Gastrocnemius medialis (tissue), 4 donors: ENCODE measurements at places on chromosomes 6 and 20. TPM values are rescaled to one million over a fixed set of nuclear protein-coding genes. Genes with fewer than 3 reads are reported as not detected.

DNA sequence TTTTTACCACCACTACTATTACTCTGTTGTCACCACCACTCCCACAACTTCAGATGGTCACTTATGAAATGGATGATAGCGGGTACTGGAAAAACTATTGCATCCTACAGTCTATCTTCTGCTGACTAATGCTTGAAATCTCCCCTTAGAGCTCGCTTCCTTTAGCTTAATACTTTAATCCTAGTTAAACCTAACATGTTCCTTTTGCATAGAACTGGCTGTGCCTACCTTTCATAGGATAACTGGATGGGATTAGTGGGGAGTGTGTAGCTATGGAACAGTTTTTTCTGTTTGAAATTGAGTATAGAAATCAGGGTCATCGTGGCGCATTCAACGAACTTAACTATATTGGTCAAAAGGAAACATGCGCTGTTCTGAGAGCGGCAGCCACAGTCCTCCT is 294.7 kb downstream of the FARS2 start:
- no peak for DNase-seq

GRCh38 chr6:134621858-134622257 is 303.9 kb upstream of the SGK1 start:
- peak; percentile 54 for DNase-seq

- no peak for DNase-seq
Measured at GRCh38 chr6:56620229-56620868, 22.3 kb downstream of the DST start.

DNA sequence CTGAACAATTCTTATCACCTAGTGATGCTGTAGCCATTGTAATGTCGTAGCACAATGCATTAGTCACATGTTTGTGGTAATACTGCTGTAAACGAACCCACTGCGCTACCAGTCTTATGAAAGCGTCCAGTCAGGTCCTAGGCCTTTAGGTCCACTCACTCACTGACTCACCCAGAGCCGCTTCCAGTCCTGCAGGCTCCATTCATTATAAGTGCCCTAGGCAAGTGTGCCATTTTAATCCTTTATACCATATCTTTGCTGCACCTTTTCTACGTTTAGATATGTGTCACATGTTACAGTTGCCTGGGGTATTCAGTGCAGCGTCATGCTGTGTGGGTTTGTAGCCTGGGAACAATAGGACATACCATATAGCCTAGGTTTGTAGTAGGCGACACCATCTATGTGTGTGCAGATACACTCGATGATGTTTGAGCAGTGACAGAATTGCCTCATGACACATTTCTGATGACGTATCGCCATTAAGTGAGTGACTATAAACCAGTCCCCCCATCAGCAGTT is 15.4 kb downstream of the IGF2R start:
- no peak for DNase-seq

DNA sequence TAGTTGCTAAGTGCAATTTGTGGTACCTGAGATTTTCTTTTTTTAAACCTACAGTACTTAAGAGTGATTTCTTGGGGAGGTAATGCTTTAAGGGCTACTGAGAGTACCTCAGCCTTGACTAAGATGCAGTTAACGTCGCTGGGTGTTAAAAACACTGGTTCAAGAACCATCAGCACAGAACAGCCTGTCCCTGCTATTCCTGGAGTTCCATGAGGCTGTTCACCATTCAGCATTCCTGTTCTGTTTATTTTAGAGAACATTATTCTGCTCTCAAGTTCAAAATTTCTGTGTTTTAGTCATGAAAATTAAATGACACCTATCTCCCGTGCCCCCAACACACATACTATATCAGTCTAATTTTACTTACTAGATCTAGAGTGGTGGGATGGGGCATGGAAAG is 1.7 kb upstream of the PRELID3B start:
- DNase-seq = no peak

DNA sequence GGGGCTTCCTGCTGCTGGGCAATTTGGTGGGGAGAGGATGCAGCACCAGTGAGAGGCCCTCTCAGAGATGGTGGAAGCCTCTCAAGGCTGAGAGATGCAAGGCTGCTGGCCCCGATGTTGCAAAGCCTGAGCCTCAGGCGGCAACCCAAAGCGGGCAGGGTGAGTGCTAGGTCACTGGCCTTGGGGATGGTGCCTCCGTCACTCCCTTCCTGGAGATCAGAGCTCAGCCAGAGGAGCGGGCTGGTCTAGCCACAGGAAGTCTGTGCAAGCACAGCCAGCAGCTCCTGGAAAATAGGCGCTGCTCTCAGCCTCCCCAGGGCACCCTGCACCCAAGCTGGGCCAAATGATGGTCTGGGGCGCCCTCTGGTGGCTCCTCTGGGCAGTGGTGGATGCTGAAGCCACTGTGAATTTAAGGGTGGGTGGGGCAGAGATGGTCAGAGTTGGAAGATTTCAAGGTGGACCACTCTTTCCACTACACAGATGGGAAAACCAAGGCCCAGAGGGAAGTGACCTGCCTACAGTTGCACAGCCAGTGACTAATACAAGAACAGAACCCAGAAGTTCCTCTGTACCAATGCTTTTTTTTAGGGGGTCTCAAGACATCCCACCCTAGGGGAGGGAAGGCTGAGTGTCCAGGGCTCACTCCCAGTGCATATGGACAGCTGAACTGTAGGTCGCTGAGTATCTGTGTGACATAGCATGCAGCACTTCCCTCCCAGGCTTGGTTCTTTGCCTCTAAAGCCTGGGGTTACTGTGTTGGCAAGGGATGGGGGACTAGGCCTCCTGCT is 20.8 kb downstream of the C20orf203 start:
- DNase-seq = peak; percentile 61

DNA sequence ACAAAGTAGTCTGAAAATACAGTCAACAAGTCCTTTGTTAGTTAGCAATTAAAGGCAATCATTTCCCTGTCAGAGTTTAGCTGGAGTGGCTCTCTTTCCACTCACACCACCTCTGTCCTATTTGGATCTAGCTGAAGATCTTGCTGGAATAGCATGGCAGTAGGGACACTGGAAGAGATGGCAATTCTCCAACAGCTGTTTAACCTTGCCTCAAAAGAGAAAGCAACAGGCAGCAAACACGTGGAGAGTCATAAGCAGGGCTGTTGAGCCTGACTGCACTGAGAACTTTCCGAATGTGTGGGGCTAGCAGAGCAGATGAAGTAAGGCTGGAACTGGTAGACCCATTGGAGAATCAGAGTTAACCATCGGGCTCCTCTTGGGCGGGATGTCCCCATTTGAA is 38.0 kb upstream of the PRSS35 start:
- DNase-seq = peak; percentile 56

- DNase-seq = no peak
Measured at GRCh38 chr6:79307321-79308036, 73.0 kb upstream of the HMGN3 start.

DNA sequence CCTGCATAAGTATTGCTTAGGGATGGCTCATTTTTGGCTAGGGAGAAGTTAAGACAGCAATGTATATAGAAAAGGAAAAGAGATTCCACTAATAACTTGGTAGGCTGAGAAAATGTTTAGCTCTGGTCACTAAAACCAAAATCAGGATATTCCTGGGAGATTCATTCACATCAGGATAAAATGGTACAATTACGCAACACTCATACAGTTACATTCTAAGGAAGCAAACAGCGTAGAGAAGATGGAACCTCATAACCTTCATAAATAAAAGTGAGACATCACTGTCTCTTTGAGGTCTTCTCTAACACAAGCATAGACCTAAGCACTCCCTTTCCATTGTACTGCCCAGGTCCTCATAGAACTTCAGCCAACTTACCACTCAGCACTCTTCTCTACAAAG is 295.7 kb upstream of the RUNX2 start:
- DNase-seq = no peak

THBS2 gene
- total RNA-seq = 3.8 TPM

TENT5A gene
- 2.7 TPM for total RNA-seq

- DNase-seq = no peak
Measured at GRCh38 chr6:134452906-134453305, 135.0 kb upstream of the SGK1 start.

GSTA2 gene
- total RNA-seq = not detected

- no peak for DNase-seq
Measured at GRCh38 chr6:154768280-154768679, 35.1 kb downstream of the SCAF8 start.

PRICKLE4 gene
- 2.1 TPM for total RNA-seq

- DNase-seq = no peak
Measured at GRCh38 chr20:44035924-44036323, 121.3 kb downstream of the TOX2 start.

DNA sequence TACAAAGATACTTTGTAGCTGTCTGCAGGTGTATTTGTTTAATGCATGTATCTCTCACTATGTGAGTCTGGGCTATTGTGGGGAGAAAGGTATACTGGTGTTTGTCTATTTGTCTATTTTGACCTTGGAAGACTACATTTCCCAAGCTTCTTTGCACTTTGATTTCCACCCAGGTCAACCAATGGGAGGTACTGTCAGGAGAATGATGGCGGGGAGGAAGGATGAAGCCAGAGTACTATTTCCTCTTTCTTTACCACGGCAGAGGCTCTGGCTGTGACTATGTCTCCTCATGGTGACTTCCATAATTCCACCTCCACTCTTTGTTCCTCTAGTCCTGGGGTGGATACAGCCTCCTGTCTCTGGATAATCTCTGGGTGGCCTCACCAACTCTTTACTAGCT is 23.1 kb downstream of the LBP start:
- DNase-seq = no peak

GRCh38 chr6:147503587-147503986 is 4.9 kb upstream of the SAMD5 start:
- DNase-seq = no peak

DNA sequence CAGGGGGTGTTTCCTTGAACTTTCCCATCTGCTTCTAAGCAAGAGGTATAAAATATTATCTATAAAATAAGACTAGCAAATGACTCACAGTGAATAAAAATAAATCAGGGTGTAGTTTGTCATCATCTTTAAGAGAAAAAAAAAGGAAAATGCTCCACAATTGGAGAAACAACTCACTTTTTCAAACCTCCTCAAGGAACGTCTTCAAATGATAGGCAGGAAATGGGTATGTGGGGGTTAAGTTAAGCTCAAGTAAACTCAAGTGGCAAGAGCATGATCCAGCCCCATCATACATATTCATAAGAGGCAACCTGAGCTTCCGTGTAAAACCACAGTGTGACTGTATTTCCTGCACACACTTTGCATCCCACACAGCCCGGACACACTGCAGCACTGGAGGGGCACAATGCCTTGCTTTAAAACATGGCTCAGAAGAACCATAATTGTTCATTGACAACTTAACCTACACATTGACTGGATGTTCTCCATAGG is 58.5 kb upstream of the CEP85L start:
- no peak for DNase-seq

SAMD10 gene
- total RNA-seq = 1.0 TPM

- peak; percentile 27 for DNase-seq
Measured at GRCh38 chr6:47438481-47439347, 38.9 kb upstream of the CD2AP start.

GRCh38 chr6:121485359-121485811 is 49.9 kb downstream of the GJA1 start:
- no peak for DNase-seq

DNA sequence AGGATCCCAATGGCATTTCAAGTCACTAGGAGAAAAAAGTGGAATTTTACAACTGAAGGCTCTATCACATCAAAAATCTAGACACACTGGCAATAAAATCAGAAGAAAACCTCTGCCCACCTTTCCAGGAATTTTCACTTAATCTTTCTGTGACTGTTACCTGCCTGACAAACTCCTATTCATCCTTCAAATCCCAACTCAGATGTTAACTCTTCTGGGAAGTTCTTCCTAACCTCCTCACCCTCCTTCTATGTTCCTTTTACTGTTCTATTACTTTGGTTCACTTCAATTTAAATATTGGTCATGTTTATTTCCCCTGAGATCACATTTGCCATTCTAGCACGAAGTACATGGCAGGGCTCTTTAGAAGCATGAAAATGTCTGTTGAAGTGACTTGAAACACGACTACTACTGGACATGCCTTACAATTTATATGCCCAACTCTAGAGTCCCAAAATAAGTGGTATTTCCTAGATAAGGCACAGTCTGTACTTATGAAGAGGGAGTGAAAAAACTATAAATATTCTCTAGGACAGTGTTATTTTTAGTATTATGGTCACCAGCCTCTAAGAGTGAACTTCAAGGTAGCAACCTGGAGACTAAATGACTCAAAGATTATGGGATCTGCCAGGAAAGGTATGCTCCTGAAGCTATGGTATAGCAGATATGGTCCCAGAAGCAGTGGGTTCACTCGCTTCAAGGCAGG is 17.1 kb downstream of the CHD6 start:
- DNase-seq = no peak

DNA sequence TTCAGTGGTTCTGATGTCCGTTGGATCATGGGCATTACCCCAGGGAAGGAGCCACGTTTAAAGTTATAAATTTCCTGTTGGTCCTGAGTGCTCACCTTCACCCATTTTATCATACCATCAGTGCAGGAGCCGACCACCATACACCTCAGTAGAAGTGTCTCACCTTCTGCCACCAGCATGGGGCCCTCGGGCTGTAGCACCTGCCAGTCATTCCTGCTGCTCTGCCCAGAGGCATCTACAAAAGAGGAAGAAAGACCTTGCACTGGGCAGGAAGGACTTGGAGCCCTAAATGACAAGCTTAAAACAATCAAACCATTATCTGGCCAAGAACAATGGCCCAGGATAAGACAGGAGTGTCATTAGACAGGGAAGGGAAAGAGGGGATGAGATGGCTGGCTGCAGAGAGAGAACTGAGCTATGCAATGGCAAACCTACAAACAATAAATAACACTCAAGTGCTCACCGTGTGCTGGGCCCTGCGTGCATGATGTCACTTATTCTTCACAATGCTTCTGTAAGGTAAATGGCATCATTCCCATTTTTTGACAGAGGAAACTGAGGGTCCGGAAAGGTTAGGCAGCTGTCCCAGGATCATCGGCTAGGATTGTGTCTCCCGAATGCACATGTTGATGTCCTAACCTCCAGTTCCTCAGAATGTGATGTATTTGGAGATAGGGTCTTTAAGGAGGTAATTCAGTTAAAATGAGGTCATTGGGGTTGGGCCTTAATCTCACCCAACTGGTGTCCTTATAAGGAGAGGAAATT is 11.2 kb downstream of the SIRPB2 start:
- no peak for DNase-seq
